NCI-H146 (cell line): ENCODE measurements at places on chromosomes 16 and 17.

- no peak for DNase-seq
Measured at GRCh38 chr17:2631211-2631610, 37.8 kb downstream of the PAFAH1B1 start.

GRCh38 chr17:82299452-82299851 lies 18.0 kb downstream of the CD7 start:
- no peak for DNase-seq

DNA sequence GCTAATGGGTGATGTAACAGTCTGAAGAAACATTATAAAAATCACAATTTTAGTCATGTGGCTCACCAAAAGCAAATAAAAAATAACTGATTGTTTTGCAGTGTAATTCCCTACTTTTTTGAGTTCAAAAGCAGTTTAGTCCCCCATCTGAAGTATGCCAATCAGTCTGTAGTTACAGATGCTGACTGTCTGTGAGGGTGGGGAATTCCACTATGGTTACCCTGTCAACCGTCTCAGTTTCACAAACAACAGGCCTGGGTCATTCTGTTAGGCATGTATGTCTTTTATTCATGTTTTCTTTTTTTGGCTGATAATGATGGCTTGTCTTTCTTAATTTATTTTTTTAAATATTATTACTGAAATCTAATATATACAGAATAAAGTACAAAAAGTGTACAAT lies 69.3 kb downstream of the STXBP4 start:
- DNase-seq, result no peak

GRCh38 chr16:67437513-67437912 lies 6.6 kb downstream of the HSD11B2 start:
- DNase-seq, result no peak

GRCh38 chr16:65244787-65245186 lies 122.9 kb upstream of the CDH11 start:
- DNase-seq, result no peak

DNA sequence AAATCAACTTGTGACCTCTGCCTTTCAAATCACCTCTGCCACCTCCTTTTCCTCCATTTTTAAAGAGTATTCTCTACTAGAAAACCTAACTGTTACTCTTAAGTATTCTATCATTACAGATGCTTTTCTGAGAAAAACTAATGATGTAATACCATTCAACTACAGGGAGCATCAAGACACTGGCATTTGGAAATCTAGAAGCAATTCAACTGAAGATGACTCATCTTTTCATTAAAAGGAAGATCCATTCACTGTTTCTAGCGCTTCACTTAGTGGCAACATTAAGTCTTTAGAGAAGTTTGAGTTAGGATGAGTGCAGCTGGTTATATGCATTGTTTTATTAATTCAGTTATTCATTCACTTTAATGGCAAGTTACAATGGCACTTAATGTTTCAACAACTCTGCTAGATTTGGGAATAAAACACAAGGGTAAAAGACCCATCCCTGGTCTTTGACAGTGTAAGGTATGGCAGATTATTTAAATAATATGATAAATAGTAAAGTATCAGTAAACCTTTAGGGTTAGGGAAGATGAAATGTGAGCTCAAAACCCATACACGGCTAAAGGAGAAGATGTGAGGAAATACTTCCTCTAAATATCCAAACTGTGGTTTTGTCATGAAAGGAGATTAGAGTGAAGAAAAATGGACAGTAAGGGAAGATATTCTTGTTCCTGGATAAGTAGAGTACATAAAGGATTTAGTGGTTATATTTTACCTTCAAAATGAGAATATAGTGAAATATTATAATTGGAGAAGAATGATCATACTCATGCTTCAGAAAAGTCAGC lies 61.7 kb downstream of the KCNJ2 start:
- no peak for DNase-seq

DNA sequence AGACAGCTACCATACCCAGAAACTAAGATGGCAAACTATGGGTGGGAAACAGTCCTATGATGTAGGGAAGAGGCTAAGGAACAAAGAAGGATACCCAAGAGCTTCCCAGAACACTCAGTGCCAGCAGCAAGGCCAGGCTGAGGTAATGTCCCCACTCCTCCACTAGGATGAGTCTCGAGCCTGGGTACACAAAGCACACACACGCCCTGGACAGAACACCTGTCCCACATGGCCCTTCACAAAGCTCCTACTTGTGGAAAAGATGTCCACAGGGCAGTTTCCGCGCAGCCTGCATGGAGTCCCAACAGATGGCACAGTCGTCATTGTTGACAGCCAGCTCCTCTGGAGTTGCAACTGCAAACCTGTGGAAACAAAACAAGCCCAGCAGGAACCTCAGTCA lies 23.9 kb downstream of the AMFR start:
- DNase-seq, result peak; percentile 71

DNA sequence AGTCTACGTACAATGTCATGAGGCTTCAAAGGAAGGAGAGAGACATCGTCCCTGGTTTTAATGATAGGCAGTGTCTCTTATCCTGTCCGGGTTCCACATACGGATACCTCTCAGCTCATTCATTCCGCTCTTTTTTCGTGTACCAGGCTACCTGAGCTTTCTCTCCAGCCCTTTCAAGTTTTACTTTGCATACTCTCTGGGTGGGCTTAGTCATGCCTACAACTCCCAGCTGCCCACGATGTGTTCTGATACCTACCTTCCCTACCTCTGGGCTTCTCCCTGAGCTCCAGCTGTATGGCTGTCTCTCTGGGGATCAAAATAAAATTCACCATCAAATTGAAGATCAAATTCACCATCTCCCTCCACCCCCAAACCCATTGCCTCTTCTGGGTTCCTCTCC lies 354.0 kb upstream of the EEF2KMT start:
- DNase-seq, result no peak
